ENCODE measurements at places on chromosomes 5 and 9.

DNA sequence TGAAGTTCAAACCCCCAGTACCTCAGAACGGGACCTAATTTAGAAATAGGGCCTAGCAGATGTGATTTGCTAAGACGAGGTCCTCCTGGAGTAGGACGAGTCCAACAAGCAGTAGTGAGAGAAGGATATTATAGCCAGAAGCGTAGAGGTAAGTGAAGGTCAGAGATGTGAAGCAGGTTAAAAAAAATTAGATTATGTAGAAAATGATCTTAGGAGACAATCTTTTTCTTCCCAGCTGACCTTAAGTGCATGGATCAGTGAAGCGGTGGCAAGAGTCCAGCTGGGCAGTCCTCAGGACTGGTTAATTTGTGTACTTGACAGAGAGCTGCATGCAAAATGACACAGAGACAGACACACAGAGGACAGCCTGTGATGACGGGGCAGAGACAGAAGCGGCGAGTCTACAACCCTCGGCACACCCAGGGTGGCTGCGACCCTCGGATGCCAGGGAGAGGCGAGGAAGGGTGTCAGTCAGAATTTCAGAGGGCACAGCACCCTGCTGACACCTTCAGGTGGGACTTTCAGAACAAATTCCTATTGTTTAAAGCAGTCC, 131.4 kb upstream of the IRX4 start:
- no peak for DNase-seq

GRCh38 chr5:146751781-146752401, 126.7 kb downstream of the PPP2R2B start:
- DNase-seq: no peak

DNA sequence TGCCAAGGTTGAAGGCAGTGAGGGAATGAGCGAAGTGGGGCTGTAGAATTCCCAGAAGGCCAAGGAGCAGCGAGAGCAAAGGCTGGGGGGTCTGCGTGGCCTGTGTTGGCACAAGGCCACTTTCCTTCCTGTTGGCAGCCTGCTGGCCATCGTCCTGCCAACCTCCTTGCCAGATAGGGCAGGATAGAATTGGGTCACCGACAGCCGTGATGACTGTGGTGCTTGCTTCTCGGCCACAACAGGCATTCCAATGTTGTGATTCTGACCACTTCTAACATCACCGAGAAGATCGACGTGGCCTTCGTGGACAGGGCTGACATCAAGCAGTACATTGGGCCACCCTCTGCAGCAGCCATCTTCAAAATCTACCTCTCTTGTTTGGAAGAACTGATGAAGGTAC, 18.9 kb downstream of the TRIP13 start:
- no peak for DNase-seq

GRCh38 chr9:86183229-86184137, 76.0 kb downstream of the C9orf153 start:
- no peak for DNase-seq

GRCh38 chr5:3214396-3214795, 381.2 kb upstream of the IRX1 start:
- no peak for DNase-seq

DNA sequence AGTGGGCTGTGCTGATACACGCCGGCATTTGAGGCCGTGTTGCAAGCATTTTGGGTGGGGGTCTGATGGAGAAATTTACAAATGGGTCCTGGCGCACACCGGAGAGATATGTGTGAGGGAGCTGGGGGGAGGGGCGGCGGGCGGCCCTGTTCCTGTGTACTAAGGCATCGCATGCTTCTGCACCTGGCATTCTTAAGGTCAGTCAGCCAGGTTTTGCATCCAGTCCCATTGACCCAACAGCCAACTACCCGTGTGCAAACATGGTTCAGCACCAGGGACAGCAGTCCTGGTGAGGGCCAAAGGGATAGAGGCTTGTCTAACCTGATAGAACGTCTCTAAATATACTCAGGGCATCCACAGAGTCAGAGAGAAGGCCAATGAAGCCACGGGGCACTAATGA, 839 bp downstream of the GABRG2 start:
- DNase-seq: no peak

DNA sequence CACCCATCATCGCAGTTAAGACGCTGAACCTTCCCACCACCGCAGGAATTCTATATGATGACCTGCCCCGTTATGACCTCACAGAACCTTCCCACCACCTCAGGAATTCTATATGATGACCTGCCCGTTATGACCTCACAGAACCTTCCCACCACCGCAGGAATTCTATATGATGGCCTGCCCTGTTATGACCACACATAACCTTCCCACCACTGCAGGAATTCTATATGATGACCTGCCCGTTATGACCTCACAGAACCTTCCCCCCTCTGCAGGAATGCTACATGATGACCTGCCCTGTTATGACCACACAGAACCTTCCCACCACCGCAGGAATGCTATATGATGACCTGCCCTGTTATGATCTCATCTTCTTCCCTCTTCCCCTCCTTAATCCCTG, 64.3 kb downstream of the IRX1 start:
- DNase-seq: no peak

DNA sequence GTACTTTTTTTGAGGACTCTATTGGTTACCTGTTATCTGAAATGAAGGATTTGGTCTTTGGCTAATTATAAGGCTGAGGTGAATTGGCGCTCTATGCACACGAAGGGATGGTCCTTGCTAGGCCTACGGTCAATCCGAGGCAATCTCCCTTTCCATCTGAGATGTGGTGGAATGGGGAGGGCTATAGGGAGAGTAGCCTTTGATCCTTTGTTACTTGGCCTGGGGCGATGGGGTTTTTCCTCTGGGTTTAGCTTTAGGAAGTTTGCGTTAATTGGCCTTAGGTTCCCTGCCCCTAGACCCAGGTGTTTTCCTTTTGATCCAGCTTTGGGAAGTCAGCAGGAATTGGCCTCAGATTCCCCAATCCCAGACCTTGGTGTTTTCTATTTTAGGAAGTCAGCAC, 102.1 kb upstream of the C9orf72 start:
- DNase-seq: no peak

- no peak for DNase-seq
These were observed 11.5 kb upstream of the SLC35D2 start for GRCh38 chr9:96394832-96395496.

- no peak for DNase-seq
These were observed 18.9 kb upstream of the ORM1 start for GRCh38 chr9:114303977-114304376.

GRCh38 chr9:14080959-14081542, 232.9 kb downstream of the NFIB start:
- DNase-seq: peak; percentile 32

GRCh38 chr5:150000990-150001659, 586 bp downstream of the HMGXB3 start:
- no peak for DNase-seq

- no peak for DNase-seq
These were observed 734.8 kb downstream of the TLE1 start for GRCh38 chr9:80954521-80954920.

DNA sequence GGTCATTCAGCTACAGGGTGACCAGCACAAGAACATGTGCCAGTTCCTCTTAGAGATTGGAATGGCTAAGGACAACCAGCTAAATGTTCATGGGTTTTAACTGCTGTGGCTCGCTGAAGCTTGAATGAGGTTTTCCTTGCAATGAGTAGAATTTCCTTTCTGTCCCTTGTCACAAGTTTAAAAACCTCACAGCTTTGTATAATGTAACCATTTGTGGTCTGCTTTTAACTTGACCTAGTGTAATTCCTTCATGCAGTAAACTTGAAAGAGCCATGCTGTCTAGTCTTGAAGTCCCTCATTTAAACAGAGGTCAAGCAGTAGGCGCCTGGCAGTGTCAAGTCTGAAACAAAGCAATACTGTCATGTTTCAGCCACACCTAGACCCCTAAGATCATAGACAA, 181.3 kb upstream of the DMRT1 start:
- DNase-seq: no peak

- DNase-seq: no peak
These were observed 145.4 kb upstream of the EGFLAM start for GRCh38 chr5:38112938-38113337.

DNA sequence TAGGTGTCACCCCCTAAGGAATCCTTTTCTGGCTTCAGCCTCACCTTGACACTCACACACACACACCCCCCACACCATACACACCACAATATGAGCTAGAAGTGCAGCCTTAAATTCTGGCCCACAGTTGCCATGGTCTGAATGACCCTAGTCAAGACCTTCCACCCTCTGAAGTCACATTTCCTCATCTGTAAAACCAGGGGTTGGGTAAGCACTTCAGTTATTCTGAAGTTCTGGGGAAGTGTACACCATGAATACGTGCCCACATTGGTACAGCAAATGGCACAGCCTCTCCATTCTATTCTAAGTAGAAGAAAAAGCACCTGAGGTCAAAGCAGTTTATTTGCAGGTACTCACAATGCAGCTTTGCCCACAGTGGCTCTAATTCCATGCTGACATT, 372.8 kb upstream of the KLF4 start:
- no peak for DNase-seq

- DNase-seq: no peak
These were observed 449.2 kb upstream of the ACTBL2 start for GRCh38 chr5:57931807-57932206.

DNA sequence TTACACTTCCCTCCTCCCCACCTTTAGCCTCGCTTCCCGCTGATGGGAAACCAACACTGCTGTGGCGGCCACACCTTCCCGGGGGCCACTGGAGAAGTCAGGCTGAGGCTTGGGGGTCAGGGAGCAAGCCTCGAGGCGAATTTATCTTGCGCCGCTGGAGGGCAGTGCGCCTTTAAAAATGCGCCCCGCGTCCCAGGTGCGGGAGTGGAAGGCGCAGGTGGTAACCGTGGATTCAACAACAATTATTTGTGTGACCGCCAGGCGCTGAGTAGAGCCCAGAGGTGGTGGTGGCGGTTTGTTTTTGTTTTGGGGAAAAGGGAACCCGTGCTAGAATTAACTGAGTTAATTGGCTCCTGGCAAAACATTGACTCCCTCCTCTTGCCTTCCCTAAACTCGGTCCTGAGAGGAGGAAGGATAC, 1.1 kb downstream of the CFAP77 start:
- peak; percentile 86 for DNase-seq

DNA sequence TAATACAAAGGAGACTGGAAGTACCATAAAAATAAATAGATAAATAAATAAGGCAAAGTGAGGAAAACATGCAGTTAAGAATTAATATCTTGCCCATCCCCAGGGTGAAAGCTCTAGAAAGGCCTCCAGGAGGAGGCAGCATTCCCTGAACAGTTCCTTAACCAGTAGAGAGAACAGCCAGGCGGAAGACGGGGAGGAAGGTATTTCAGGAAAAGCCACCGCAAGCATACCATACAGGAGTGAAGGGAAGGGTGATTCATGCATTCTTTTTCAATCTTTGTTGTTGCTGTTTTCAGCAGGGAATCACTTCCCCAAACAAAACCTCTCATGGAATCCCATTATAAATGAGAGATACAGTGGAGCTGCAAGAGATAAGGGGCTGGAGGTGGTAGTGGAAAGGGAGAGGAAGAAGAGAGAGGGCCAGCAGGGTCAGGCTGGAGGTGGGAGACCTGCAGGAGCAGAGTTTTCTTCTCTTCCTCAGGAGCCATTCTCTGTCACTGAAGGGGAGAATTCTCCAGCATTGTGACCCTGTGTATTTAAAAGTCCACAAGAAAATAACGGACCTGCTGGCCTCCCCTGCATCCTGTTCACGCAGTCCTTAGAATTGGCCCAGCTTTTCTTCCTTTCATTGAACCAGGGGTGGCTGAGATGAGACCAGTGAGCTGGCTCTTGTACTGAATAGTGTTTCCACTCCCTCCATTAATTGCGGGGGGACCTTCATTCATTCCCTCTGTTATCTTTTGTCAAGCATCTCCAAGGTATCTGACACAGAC, 255.9 kb downstream of the FAM114A2 start:
- no peak for DNase-seq

DNA sequence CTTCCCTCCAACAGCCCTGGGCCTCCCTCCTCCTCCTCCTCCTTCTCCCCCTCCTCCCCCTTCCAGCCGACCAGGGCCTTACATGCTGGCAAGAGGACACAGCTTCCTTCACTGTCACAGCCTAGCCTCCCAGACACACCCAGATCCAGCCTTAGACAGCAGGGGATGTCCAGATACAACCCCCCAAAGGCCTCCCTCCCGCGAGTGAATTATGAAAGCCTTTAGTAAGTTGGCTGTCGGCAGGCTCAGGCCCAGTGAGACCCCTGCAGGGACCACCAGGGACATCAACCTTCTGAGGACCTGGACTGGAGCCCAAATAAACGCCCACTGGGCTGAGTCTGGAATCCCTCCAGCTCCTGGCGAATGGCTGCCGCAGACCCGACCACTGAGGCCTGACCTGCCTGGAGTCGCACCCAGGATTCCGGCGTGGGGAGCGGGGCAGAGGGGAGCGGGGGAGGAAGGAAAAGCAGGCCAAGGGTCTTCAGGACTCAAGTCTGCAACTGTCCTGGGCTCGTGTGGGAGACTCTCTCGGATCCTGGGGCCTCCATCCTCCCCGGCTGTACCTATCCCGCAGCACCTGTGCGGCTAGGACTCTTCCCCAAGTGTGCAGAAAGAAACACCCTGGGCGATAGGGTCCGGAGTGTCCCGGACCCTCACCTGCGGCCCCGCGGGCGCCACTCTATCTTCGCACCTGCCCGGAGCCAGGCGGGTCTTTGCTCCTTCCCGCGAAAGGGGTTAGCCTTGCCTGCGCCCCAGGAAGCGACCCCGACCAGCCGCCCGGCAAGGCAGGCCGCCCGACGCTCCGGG, 705 bp downstream of the SEPTIN8 start:
- DNase-seq: no peak

DNA sequence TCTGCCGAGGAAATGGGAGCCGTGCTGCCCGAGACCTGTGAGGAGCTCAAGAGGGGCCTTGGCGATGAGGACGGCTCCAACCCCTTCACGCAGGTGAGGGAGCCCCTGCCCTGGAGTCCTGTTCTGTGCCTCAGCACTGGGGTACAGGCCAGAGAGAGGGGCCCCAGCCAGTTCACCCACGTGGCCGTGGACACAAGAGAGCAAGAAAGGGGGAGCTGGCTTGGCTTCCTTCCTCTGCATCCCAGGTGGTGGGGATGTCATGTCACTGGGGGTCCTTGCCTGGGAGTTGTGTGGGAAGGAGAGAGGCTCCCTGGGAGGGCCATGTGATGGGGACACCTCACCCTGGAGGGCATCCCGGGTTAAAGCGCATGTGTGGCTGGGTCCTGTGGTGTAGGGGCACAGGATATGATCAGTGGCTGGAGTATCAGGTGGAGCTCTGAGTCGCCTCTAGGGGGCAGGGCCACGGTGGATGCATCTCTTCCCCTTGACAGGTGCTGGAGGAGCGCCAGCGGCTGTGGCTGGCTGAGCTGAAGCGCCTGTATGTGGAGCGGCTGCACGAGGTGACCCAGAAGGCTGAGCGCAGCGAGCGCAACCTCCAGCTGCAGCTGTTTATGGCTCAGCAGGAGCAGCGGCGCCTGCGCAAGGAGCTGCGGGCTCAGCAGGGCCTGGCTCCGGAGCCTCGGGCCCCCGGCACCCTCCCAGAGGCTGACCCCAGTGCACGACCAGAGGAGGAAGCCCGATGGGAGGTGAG, 7.5 kb downstream of the N4BP3 start:
- DNase-seq: peak; percentile 72

- DNase-seq: no peak
These were observed 200.6 kb upstream of the IRX1 start for GRCh38 chr5:3394891-3395599.

DNA sequence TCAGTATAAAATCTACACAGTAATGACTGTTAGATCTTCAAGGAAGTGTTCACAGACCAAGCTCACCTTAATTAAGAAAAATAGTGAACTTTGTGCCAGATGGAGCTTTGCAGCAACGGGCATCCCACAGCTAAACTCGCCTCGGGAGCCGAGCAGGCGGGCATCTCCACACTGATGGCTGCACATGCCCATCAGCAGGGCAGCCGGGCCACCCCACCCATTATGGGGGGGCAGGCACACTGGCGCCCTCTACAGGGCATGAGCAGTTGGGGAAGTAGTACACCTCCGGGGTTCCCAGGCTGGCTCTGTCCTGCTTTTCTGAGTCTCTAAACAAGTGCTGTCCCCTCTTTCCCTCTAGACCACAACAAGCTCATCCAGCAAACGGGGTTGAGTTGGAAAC, 21.6 kb downstream of the ANKS6 start:
- no peak for DNase-seq

Measured in NCI-H2107 (cell line).